ENCODE measurements at places on chromosomes 16 and 17. TPM values are rescaled to one million over a fixed set of nuclear protein-coding genes. Genes with fewer than 3 reads are reported as not detected.
A peak's percentile ranks its signal among the peaks of the same experiment; 100 is the strongest.

Gene TNFRSF17
- not detected for total RNA-seq

GRCh38 chr17:76405967-76406647 lies 21.7 kb downstream of the SPHK1 start:
- peak; percentile 90 for DNase-seq

GRCh38 chr17:44074231-44074910 lies 3.8 kb downstream of the G6PC3 start:
- no peak for DNase-seq

Gene COTL1
- total RNA-seq: 14.4 TPM

DNA sequence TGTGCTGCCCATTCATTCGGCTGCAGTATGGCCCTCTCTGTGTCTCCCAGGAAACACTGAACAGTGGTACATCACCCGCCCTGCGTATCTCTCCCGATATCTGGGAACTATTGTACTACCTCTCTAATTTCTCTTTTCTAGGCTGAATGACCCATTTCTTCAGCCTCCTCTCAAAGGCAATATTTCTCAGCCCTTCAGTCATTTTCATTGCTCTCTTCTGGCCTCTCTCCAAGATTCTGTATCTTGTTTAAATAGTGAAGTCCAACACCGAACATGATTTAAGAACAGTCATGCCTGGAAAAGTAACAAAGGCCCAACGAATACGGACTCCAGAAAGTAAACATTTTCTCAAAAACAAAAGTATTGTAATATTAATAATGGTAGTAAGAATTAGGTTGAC lies 220.1 kb downstream of the ZFHX3 start:
- DNase-seq: no peak

Gene PLA2G10
- not detected for total RNA-seq

- DNase-seq: peak; percentile 43
These were observed 238.1 kb upstream of the MAF start for GRCh38 chr16:79838496-79839259.

DNA sequence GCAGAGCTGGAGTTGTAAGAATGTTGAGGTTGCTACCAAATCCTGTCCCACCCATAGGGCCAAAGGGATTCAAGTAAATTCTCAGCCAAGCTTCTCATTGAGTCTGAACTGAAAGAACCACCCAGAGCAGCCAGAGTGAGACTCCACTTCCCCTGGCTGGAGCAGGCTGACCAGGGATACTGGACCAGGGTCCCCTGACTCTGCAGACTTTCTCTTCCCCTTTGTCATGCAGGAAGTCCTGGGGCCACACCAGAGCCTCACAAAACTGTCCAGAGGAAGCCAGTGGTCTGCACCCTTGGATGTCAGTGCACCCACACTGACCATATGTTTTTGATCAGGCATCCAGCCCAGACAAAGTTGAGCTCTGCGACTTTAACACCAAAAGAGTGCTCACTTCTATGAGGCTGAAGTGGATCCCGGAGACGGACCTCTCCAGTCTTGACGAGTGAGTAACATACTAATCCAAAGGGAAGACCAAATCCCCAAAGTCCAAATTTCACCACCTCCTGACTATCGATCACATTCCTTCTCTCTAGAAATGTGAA lies 4.1 kb downstream of the NXN start:
- DNase-seq: peak; percentile 34

- peak; percentile 48 for DNase-seq
These were observed 68.5 kb downstream of the YPEL2 start for GRCh38 chr17:59399914-59400313.

DNA sequence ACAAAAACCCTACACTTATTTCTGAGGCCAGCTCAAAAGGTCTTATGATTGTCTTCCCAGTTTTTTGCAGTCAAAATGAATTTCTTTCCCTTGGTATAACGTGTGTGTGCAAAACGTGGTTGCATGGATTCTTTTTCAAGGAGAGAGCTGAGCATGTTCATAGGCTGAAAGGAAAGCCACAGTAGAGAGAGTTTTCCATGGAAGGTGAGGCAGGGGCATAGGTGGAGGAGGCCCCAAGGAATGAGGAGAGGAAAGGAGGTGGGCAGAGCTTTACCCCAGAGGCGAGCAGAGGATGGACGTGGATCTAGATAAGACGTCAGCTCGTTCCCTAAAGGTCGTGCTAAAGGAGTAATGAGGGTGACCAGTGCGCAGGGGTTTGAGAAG lies 22.8 kb downstream of the TRPV2 start:
- DNase-seq: no peak

DNA sequence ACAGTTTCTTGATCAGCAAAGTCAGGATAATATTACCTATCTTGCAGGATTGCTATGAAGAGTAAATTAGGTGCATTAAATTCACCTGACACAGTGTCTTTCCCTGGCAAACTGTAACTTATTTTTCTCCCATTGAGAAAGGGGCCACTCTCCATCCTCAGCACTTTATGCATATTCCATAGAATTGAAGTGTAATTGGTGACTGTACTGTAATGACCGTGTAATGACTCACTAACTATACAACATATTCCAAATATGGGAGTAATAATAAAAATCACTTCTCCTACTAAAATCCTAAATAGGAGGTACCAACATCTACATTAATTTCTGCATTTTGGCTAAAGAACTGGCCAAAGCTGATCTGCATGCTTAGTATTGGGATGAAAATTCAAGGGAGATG lies 141.9 kb upstream of the NOG start:
- no peak for DNase-seq

DNA sequence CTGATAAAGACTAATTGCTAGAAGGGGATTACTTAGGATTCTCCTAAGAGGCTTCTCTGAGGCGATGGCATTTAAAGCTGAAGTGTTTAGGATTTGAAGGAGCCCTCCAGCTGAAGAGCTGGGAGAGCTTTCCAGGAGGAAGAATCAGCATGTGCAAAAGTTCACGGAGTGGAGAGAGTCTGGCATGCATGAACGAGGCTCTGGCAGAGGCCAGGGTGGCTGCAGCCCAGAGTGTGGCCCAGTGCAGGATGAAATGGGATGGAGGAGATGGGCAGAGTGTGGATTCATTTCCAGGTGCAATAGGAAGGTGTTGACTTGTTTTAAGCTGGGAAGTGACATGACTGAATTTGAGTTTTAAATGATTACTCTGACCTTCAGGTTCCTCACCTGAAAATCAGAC lies 249.0 kb upstream of the CCL2 start:
- DNase-seq: no peak

DNA sequence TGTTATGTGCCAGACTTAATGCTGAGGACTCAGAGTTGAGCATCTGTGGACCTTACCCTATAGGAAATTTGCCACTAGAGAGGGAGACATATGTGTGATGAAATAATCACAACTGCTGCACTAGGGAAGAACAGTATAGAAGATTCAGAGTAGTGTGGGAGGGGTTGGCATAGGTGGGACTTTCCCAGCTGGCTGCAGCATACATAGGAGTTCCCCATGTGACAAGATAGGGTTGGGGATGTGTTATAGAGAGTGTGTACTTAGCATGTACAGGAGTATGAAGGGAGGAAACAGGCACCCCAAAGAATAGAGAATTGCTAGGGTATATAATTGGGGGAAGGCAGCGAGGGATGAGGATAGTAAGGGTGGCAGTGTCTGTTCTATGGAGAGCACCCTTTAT lies 2.9 kb downstream of the NUP93 start:
- DNase-seq: no peak

DNA sequence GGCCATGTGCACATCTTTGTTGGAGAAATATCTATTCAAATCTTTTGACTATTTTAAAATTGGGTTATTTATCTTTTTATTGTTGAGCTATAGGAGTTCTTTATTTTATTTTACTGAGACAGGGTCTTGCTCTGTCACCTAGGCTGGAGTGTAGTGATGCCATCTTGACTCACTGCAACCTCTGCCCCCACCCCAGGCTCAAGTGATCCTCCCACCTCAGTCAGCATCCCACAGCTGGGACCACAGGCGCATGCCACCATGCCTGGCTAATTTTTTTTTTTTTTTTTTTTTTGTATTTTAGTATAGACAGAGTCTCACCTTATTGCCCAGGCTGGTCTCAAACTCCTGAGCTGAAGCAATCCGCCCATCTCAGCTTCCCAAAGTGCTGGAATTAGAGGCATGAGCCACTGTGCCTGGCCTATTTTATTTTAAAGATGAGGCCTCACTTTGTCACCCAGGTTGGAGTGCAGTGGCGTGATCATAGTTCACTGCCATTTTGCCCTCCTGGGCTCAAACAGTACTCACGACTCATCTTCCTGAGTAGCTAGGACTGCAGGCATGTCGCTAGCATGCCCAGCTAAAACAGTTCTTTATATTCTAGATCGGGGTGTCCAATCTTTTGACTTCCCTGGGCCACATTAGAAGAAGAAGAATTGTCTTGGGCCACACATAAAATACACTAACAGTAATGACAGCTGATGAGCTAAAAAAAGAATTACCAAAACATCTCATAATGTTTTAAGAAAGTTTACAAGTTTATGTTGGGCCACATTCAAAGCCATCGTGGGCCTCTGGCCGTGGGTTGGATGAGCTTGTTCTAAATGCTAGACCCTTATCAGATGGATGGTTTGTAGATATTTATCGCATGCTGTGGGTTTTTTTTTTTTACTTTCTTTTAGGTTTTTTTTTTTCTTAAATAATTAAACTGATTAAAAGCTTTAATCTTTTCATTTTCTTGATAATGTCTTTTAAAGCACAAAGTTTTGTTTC lies 13.7 kb downstream of the TENT4B start:
- DNase-seq: no peak

DNA sequence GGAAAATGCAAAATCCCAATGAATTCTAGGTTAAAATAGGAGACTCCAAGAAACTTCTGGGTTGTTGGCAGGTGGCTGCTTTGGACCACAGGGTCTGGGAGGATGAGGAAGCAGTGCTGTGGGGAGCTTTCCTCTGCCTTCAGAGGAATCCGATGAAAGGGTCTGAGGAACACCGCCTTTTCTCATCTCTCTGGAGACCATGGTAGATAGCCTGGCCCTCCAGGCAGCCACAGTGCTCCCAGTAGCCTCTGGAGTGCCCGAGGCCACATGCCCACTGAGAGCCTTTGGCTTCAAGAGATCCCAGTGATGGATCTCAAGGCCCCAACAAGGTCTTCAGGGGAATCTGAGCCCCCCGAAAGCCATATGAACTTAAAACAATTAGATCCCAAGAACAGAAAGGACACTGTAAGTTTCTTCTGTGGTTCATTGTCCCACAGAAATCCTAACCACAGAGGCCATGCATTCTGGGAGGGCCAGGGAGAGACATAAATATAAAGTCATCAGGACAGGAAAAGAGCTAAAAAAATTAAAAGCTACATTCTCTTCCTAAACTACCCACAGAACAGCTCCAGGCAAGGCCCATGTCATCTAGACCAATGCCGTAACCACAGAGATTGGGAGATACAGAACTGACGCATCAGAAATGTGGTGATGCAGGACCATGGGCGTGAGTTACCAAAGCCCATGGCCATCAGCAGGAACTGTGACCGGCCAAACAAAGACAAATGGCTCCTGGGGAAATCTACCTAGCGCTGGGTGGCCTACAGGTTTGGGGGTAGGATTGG lies 24.3 kb downstream of the TK2 start:
- DNase-seq: no peak

GRCh38 chr16:82874672-82875071 lies 247.9 kb downstream of the CDH13 start:
- DNase-seq: no peak

Gene NKIRAS2
- 43.8 TPM for total RNA-seq

- no peak for DNase-seq
These were observed 10.2 kb upstream of the NATD1 start for GRCh38 chr17:21263376-21263775.

- no peak for DNase-seq
These were observed 56.5 kb upstream of the XYLT1 start for GRCh38 chr16:17526956-17527937.

- no peak for DNase-seq
These were observed 1.9 kb downstream of the EPN3 start for GRCh38 chr17:50534222-50534978.

- no peak for DNase-seq
These were observed 72.6 kb upstream of the METRNL start for GRCh38 chr17:83006515-83007455.

DNA sequence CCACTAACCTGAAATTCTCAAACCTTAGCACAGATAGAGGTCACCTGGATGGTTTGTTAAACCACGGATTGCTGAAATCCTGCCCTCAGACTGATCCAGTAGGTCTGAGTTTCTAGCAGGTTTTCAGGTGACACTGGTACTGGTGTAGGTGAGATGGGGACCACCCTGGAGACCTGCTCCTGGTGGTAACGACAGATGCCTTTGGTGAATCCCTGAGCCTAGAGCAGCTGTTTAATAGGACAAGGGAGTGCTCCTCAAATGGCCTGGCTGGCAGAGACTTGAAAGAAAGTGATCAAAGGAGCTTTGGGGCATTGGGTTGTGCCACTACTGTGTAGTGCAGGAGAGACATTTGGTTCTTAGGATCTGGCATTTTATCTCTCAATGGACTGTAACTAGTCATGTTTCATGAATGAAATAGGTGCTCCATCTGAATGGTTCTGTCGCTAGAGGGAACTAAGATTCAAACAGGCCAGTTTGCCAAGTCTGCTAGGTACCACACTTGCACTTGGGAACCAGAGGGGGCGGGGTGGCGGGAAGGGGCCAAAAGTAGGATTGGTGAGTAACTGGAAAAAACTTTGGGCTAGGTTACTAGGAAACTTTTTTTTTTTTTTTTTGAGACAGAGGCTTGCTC lies 2.9 kb upstream of the IFI35 start:
- DNase-seq: no peak

Gene RHBDF1
- 16.6 TPM for total RNA-seq

DNA sequence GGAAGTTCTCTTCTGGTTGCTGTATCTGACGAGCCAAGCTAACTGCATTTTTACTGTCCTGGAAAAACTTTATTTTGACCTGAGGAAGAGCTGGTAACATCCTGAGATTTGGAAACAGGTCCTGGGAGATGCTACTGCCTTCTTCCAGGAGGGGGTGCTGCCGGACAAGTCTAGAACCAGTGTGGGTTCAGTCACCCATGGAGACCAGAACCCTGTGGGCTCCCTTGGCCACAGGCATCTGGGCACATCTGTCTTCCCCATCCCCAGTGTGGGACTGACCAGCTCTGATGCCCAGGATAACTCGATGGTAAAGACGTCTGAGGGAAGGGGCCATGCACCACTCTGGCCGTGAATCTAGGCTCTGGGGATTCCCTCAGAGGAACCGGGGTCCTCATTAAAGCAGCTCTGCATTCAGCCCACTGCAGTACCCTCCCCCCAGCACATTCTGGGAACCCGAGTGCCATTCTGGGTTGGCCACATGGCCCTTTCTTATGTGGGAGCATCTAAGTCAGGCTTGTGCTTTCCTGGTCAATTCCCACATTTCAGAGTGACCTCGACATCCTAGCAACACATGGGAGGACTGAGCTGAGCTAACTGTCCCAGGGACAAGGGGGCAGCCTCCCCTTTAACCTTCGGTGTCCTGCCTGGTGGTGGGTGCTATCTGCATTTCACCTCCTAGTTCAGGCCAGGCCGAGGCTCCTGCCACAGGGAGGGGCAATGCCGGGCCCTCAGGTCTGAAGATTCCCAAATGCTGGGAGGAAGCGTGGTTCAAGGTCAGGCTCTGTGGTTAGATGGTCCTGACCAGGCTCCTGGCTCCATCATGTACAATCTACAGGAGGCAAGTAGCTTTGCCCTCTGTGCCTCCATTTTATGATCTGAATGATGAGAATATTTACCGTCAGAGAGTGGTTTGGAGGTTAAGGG lies 6.4 kb downstream of the C16orf86 start:
- DNase-seq: peak; percentile 76
